Stimulated activated CD8-positive, alpha-beta memory T cell treated with anti-CD3 and anti-CD28 coated beads, Interleukin-4, amount 100 ng/mL, for 48 hours (primary cell): ENCODE measurements at places on chromosomes 1 and 21.

GRCh38 chr1:160925652-160926244 lies 28.9 kb downstream of the ITLN2 start:
- no peak for DNase-seq

DNA sequence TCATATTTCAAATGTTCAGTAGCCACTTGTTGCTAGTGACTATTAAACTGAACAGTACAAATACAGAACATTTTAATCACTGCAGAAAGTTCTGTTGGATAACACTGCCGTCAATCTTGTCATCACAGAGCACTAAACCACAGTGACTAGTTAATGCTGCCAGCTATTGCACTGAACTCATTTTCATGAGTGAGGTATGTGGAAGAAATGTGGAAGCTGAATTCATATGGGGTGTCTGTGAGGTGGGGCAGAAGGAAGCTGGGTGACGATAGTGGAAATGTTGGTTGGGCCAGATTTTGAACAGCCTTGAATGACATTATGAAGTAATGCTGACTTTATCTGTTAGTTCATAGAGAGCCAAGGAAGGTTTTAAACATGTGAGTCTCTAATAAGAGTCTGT lies 49.6 kb downstream of the OSBPL9 start:
- DNase-seq = no peak

GRCh38 chr1:217552339-217552951 lies 78.4 kb downstream of the GPATCH2 start:
- DNase-seq = no peak

DNA sequence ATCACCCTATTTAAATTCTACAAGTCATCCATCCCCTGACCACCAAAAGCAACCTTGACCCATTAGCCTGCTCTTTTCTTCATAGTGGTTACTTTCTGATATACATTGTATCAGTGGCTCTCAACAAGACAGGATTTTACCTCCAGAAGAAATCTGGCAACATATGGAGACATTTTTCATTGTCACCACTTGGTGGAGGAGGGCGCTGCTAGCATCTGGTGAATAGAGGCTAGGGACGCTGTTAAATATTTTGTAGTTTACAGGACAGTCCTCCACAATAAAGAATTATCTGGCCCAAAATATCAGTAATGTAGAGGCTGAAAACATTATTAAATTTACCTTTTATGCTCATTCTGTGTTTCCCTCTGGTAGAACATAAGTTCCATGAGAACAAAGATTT lies 6.1 kb downstream of the HSPA13 start:
- DNase-seq = no peak

GRCh38 chr1:109654519-109654918 lies 1.4 kb upstream of the GSTM4 start:
- DNase-seq = no peak

- no peak for DNase-seq
Observed at GRCh38 chr21:25838809-25839208, 104.0 kb downstream of the GABPA start.

- DNase-seq = no peak
Observed at GRCh38 chr1:32073299-32074229, 825 bp downstream of the TMEM39B start.

DNA sequence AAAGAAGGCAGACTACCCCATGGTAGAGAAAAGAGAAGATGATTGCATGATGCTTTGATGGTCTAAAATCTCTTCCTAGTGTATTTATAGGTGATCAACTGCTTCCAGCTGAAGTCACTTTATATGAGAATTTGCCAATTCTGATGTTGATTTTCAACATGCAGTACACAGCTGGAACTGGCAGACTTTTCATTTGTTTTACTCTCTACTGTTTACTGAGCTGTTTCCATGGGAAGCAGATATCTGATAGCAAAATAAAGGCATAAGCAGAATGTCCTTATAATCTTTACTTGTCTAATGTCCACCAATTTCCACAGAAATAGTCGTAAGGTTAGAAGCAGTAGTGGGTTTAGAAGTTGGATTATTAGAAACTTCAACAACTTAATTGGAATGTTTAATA lies 74.9 kb downstream of the SYDE2 start:
- DNase-seq = no peak

- no peak for DNase-seq
Observed at GRCh38 chr1:186681121-186681520, 898 bp upstream of the PTGS2 start.

GRCh38 chr1:212737559-212737958 lies 37.9 kb upstream of the BATF3 start:
- no peak for DNase-seq

- no peak for DNase-seq
Observed at GRCh38 chr1:118321840-118322239, 136.8 kb upstream of the SPAG17 start.

GRCh38 chr21:27033471-27033870 lies 66.6 kb upstream of the ADAMTS5 start:
- no peak for DNase-seq

DNA sequence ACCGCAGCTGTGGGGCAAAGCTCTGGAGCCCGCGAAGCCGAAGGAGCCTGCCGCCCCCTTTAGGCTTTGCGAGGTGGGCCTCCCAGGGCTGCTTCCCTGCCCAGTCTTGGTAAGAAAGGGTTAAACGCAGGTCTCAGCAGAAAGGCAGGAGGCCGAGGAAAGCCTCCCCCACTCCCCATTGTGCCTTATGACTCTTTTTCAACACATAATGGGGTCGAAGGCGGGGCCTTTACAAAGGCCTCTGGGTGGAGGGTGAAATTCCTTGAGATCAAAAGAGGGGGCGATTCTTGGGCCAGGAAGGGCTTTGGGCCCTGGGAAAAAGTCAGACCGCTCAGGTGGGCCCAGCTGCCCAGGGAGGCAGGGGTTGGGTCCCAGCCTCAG lies 880 bp downstream of the ALPL start:
- DNase-seq = no peak

DNA sequence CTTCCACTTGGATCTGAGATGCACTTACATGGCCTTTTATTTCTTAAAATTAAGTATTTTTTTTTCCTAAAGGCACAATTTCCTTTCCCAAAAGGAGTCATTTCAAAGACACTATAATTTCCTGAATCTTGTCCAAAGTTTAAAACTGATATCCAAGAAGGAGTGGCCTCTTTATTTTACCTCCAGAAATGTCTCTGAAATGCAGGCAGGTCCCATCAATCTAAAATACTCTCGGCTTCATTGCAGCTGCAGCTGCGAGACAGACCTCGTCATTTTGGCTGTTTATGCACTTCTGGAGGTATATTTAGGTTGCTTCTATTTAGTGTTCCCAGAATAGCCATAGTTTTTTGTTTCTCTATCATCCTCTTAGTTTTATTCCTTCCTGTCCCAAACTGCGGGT lies 172.7 kb upstream of the COA6 start:
- DNase-seq = no peak

GRCh38 chr1:224763126-224763775 lies 147.1 kb downstream of the CNIH3 start:
- DNase-seq = no peak

DNA sequence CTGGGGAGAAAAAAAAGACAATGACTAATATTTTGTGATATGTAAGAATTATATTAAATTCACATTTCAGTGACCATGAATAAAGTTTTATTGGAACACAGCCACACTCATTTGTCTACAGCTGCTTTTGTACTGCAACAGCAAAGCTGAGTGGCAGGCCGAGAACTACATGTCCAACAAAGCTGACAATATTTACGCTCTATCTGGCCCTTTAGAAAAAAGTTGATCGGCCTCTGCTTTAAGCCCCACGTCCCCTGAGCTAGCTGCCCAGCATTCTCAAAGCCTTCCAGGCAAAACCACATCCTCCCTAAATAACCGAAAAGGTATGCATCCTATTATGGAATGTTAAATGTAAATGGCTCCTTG lies 8.6 kb downstream of the SLC2A1 start:
- DNase-seq = no peak

- no peak for DNase-seq
Observed at GRCh38 chr1:177385760-177386698, 215.3 kb downstream of the BRINP2 start.

GRCh38 chr21:17613242-17613676 lies 558 bp upstream of the BTG3 start:
- peak; percentile 32 for DNase-seq

GRCh38 chr1:31570228-31570627 lies 6.1 kb upstream of the TINAGL1 start:
- DNase-seq = no peak

GRCh38 chr1:174954671-174955669 lies 44.8 kb upstream of the CACYBP start:
- no peak for DNase-seq
